H1 (cell line): ENCODE measurements at places on chromosomes 6 and 20.

DNA sequence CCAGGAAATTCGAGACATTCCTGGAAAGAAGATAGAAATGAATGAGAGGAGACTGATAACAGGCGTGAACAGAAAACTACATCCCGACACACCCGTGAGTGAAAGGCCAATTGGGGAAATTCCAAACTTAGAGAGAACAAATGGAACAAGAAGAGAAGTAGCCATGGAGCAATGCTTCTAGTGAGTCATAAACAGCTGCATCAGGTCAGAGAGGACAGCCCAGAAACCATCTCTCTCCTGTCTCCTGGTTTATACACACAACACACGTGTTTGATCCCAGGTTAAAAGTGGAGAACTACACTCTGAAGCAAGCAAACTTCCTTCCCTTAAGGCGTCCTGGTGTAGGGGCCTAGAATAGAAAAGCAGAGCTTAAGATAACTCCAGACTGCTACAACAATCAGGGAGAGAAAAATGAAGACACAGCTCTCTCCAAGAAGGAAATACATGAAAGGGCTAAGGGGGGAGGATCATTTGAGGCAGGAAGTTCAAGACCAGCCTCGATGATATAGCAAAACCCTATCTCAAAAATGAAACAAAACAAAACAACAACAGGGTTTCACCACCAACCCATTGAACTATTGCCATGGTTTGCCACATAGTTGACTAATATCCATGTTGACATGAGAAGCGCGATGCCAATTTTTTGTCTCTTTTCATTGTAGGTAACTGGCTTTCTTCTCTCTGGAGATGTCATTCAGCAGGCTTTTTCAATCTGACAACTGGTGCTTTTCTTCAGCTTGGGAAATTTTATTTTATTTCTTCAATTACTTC is 26.9 kb downstream of the NRN1 start:
- H3K4me1 ChIP-seq, result no peaks in the 10 kb centered on the region
- DNase-seq, result no peak
- no peak overlapping the region for H3K27ac ChIP-seq

- no peaks in the 10 kb centered on the region for H3K36me3 ChIP-seq
- no peak overlapping the region for H3K27ac ChIP-seq
- H3K4me3 ChIP-seq, result no peak overlapping the region
- H3K4me1 ChIP-seq, result no peaks in the 10 kb centered on the region
These were observed 518.0 kb downstream of the CD109 start for GRCh38 chr6:74213995-74214394.

- peaks cover 16% of the 10 kb centered on the region; the same call in 1 of the 2 replicates for H3K27me3 ChIP-seq
- H3K36me3 ChIP-seq, result no peaks in the 10 kb centered on the region
- H3K27ac ChIP-seq, result no peak overlapping the region
- H3K4me3 ChIP-seq, result no peak overlapping the region
These were observed 88.1 kb downstream of the PPP1R14C start for GRCh38 chr6:150230832-150231524.

DNA sequence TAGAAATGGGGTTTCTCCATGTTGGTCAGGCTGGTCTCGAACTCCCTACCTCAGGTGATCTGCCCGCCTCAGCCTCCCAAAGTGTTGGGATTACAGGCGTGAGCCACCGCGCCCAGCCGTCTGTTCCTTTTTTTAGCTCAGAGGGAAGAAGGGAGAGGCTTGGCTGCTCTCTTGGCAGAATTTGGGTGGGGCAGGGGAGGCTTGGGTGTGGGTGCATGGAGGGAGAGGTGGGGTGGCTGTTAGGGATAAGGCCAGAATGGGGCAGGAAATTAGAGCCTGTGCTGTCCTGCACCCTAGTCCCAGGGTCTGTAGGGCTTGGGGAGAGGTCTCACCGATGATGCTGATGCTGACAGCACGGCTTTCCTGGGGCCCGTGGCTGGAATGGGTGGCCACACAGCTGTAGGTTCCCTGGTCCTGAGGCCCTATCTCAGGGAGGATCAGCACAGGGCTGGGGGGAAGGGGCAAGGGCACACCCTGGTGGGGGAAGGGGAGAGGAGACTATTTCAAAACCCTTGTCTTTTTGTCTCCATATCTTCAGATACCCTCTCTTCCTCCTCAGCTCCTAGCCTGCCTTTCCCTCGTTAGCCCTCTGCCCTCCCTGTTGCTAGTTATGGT is 2.0 kb downstream of the AGER start:
- no peak for DNase-seq
- H3K4me3 ChIP-seq, result no peak overlapping the region

- no peaks in the 10 kb centered on the region for H3K27me3 ChIP-seq
- DNase-seq, result no peak
- no peaks in the 10 kb centered on the region for H3K36me3 ChIP-seq
- no peak overlapping the region for H3K27ac ChIP-seq
- no peaks in the 10 kb centered on the region for H3K4me1 ChIP-seq
These were observed 326.9 kb downstream of the CD83 start for GRCh38 chr6:14444295-14444972.

DNA sequence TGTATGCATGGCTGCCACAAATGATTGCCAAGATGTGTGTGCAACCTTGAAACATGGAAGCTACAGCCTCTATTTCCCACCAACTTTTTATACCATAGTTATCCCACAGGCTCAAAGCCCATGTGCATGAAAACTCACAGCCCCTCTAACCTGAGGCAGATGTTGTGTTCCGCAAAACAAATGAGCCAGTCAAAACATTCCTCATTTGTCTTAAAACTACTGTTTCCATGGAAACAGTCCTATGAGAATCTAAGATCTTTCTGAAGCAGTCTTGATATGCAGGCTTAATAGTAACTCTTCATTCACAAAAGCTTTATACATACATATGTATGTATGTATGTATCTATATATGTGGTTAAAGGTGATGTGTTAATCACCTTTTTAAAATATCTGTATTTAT is 31.2 kb upstream of the MANEA start:
- no peaks in the 10 kb centered on the region for H3K36me3 ChIP-seq
- no peak overlapping the region for H3K27ac ChIP-seq
- DNase-seq, result no peak
- H3K4me3 ChIP-seq, result no peak overlapping the region
- no peaks in the 10 kb centered on the region for H3K27me3 ChIP-seq
- peaks cover 2% of the 10 kb centered on the region for H3K4me1 ChIP-seq

DNA sequence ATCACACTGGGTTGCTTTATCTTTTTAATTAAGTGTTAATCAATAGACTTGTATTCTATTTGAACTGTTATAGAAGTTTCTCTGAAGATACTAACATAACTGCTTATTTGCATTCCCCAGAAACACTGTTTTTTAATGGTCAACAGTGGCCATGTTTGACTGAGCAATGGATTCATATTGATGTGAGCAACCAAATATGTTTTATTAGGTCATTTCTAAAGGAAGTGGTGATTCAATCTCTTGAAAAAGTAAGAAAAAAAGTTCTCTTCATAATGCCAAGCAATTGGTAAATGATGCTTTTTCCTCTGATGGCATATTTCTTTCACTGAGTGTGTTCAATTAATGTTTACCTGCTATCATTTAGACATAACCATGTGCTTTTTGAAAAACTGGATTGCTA is 593.0 kb upstream of the CITED2 start:
- no peak overlapping the region for H3K4me3 ChIP-seq
- no peaks in the 10 kb centered on the region for H3K36me3 ChIP-seq
- no peaks in the 10 kb centered on the region for H3K4me1 ChIP-seq
- no peak for DNase-seq
- no peaks in the 10 kb centered on the region for H3K27me3 ChIP-seq
